ENCODE measurements at places on chromosomes 3 and 15.

DNA sequence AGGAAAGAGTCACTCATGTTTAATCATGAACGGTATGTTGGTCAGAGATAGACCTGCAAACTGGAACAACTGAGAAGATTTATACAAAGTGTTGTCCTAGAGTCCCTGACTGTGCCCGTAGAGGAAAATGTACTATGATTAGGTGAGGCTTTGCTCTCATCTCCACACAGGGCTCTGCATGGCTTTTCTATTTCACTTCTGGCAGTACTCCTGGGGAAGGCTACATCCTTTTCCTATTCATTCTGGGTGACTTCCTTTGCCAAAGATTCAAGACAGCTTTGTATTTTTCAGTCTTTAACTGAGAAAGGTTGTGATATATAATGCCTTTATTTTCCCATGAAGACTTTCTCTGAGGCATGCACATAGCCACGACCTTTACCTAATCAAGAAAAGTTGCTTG lies 414.7 kb downstream of the ZBTB20 start:
- no peak for DNase-seq

DNA sequence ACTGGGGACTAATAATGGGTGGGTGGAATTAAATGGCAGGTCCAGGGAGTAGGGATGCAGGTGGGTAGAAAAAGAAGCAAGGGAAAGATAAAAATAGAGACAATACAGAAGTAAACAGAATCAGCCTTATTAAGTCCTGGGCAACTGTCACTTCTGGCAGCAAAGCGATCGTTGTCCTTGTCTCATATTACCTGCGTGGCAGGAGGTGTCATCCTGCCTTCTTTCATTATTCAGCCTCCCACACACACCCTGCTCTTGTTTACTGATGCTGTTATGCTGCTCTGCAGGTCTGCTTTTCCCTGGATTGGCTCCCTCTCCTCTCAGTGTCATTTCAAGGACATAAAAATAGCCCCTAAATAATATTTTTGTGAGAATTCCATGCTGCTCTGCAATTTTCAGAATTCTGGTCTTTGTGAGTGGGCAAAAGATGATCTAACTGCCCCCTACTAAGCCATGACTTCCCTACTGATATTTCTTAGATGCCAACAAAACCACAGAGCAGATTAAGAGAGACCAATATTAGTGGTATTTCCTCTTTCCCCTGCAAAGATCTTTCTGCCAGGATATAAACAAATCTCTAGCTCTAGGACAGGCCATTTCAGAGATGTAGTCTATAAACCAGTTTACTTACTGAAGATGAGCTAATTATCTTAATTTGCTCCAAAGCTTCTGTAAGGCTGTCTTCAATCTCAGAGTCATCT lies 8.5 kb downstream of the VEPH1 start:
- no peak for DNase-seq

DNA sequence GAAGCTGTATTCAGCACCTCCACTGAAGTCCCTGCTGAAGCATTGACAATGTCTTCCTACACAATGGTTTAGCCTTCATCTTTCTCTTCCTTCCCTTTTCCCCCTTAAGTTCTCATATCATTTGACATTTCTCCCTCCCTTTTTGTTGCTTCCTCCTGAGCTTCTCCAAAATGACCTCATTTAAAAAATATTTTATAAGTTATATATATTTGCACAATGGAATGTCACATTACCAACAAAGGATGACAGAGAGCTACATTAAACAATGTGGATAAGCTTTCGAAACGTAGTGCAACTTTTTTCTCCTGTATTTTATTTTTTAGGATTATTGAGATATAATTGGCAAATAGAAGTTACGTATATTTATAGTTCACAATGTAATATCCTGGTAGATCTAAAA lies 13.2 kb upstream of the DLG1 start:
- DNase-seq = no peak

DNA sequence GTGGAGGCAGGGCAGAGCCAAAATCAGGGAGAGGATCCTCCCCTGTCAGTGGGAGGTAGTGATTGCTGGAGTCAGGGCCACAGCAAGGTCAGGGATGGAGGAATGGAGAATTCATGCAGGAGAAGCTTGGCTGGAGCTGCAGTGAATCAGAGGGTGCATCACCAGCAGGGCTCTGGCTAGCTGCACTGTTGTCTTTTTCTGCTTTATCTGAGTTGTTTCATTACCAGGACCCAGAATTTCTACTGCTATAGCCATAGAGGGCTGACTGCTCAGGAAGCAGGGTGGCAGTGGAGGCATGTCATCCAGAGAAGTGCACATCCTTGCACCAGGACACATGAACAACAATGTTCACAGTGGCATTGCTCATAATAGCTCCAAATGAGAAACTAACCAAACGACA lies 113.5 kb upstream of the GALNT15 start:
- DNase-seq = no peak

DNA sequence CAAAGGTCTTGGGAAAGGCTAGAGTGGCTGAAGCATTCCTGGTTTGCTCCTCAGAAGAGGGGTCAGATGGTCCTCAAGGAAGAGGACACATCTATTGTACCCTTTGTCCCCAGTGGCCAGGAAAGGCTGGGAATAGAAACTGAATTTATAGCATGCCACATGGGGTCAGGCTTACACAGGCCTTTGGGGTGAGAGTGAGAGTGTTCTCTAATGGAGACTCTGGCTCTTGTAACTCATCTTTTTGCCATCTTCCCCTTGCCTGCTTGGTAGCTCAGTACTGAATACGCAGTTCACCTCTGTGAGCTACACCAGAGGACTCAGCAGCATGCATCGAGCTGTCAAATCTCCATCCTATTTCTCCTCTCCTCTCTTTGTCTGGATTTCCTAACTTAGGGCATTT lies 87.5 kb downstream of the ATP2B2 start:
- DNase-seq = peak; percentile 5

- no peak for DNase-seq
Observed at GRCh38 chr3:53672981-53673380, 173.2 kb downstream of the CHDH start.

GRCh38 chr3:156371701-156372100 lies 183.2 kb downstream of the SSR3 start:
- no peak for DNase-seq

DNA sequence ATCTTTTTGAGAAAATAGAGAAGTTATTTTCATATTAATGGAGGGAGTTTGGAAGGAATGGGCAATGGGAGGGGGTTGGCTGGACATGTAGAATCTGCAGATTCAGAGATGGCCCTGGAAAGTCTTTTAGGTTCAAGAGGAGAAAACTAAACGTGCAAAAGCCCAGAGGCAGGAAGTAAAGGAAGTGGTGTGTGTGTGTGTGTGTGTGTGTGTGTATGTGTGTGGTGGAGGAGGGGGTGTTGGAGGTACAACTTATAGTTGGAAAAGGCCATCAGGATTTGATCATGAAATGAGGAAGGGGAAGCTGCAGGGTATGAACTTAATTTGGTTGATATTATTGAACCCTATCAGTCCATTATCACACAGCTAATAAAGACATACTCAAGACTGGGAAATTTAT lies 5.6 kb upstream of the LPP start:
- no peak for DNase-seq

GRCh38 chr3:23761440-23761896 lies 44.3 kb upstream of the UBE2E1 start:
- DNase-seq = no peak

GRCh38 chr3:107892955-107893624 lies 197.7 kb downstream of the CD47 start:
- DNase-seq = no peak

DNA sequence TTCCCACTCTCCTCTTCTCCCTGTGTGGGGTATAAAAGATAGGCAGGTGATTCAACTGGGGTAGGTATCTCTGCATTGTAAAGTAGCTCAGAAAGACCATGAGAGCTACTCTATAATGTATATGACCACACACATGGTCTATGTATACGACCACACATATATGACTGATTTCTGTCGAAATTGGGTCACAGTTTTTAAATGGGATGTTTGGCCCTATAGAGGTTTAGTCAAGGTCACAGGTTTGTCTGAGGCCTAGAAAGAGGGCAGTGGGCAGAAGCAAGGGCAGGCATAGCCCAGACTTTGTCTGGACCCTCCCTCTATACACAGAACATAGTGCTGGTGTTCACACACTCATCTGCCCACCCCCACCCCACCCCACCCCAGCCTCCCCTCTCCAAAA lies 4.4 kb downstream of the LAMP3 start:
- no peak for DNase-seq

GRCh38 chr3:167941234-167941995 lies 154.3 kb downstream of the GOLIM4 start:
- DNase-seq = no peak

DNA sequence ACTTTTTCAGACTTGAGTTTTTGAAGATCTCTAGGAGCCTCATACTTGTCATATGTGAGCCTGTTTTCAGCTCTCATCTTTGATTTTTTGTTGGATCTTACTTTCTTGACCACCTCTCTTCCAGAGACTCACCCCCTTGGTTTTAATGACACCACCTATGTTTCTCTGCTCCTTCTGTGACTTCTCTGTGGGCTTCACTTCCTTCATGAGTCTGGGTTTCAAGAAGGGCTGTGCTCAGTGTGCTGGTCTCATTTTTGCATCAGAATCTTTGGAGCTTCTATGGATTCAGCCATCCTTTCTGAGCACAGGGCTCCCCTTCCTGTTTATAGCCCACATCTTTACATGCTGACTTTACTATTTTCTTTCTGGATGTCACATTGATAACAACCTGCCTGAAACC lies 17.7 kb downstream of the PPM1L start:
- DNase-seq = no peak

GRCh38 chr3:56932866-56933265 lies 127.6 kb upstream of the SPATA12 start:
- no peak for DNase-seq

DNA sequence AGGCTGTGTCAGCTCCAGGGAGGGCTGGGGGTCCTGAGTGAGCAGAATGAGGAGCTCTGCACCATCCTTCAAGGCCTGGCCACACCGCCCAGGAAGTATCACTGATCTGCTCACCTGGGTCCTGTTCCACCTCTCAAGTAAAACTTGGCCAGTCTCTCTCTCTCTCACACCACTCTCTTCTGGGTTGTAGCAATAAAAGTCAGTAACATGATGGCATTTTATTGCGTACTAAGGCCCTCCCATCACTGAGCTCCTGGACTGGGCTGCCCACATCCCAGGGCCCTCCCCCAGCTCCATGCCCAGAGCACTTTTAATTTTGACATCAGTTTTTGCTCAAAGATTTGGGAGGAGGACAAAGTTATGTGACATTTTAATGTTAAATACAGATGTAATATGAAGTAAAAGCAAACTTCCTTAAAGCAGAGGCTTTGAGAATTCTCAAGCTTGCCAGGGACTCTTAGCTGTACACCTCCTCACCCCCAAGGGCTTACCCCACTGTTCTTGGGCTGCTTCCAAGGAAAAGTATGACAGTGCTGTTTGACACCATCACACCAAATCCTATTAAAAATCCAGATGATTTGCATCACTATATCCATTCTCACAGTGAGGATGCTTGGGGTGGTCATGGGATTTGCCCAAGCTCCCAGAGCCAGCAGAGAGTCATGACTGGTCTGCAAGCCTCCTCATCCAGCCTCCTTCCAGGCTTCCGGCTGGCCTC lies 105.1 kb upstream of the SLCO2A1 start:
- DNase-seq = no peak

DNA sequence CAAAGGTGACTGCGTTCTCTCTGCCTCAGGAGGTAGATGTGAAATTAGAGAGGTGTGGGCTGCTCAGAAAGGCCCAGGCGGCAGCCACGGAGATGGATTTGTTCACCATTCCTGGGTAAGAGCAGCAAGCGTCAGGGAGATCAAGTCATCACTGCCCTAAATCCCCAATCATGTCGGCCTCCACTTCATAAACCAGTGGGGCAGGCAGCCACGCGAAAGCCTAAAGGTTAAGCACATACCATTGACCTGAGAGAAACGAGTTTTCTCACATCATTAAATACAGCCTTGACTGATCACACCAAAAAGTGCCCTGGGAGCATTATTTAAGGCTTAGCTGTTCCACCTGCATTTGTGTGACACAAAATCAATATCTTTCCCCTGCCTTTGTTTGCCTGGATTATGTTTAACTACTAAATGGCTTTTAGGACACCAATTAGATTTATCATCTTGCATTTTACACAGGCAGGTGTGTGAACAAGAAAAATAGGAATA lies 50.7 kb upstream of the FOXB1 start:
- no peak for DNase-seq

Measured in NCI-H524 treated with DMSO at 0.1 percent for 48 hours (cell line).